Thoracic aorta endothelial cell (primary cell): ENCODE measurements at places on chromosomes 4 and X. TPM values are rescaled to one million over a fixed set of nuclear protein-coding genes. Genes with fewer than 3 reads are reported as not detected.

Gene RFC1
- 84.2 and 88.6 TPM in 2 replicates for total RNA-seq

Gene SYTL5
- under 0.01 TPM in 1 of 2 replicates, not detected in the other for total RNA-seq

Gene HEPH
- total RNA-seq, result 0.66 and 1.8 TPM in 2 replicates

Gene NPY2R
- total RNA-seq, result not detected in 2 replicates

Gene NPY1R
- 0.13 and 0.22 TPM in 2 replicates for total RNA-seq

Gene IL21
- not detected in 2 replicates for total RNA-seq
